ENCODE measurements at places on chromosomes 7 and 10.

DNA sequence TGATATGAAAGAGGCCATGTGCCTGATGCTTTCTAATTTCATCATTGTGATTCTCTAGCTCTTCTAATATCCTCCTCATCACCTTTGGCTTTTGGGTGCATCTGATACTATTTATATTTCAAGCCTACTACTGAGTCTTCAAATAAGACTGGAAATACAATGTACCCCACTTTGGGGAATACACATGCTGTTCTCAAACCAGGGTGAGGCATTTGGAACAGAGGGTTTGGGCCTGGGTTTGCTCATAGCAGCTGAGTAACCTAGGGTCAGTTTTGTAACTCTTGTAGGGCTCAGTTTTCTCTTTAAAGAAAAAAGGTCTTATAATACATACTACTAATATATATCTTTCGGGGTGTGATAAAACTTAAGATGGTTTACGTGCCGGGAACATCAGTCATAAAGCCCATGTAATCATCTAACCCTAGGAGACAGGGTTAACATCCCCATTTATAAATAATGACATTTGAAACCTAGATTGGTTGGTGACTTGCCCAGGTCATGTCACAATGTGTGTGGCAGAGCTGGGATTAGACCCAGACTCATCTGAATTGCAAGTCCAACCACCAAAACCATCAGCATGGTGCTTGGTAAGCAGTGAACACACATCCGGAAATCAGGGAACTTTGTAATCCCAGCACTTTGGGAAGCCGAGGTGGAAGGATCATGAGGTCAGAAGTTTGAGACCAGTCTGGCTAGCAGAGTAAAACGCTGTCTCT is 23.0 kb downstream of the AKR1B15 start:
- DNase-seq, result no peak

DNA sequence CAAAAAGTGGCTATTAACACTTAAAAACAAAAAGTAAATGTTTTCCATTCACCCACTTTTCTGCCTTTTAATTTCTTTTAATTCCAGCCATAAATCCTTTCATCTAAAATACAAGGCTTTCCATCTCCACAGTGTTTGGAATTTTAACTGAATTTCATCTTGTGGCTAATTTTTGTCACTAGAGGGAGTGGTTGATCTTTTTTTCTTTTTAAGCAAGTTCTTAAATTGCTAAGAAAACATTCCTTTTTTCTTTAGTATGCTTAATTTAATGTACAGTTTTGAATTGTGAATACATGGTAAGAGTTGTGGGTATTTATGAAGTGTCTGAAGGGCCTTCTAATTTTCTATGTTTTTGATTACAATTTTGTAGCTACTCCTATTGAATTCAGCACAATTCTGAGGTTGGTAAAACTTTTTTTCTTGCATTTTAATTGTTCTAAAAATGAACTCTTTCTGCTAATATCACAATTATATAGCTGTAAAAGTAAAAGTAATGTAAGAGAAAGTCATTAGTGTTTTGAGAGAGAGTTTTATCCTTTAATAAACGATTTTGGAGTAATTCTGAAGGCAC is 54.9 kb upstream of the ANK3 start:
- peak; percentile 21 for DNase-seq

GRCh38 chr10:77297393-77297739 is 340.2 kb downstream of the KCNMA1 start:
- no peak for DNase-seq

DNA sequence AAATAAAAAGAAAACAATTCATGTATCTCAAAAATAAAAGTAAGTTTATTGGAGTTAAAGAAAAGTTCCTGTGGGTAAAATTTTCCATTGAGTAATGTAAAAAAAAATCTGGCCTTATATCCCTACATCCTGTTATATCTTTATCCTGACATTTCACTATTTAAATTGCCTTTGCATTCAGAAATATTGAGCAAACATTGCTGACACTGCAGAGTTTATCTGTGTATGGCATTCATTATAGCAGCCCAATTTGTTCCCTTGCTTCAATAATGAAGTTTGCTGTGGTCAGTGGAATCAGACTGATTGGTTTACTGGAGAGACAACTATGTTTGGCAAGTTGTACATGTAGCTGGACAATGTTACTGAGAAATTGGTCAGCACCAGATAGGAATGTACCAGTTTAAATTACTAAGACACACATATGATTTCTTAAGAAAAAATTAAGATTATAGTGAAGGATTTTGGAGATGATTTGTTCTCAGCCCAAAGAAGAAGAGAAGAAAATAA is 271.7 kb downstream of the ANKRD7 start:
- no peak for DNase-seq

- DNase-seq, result no peak
Observed at GRCh38 chr10:73871295-73872189, 2.8 kb downstream of the CAMK2G start.
